ENCODE measurements at places on chromosomes 3 and 15. TPM values are rescaled to one million over a fixed set of nuclear protein-coding genes. Genes with fewer than 3 reads are reported as not detected.

Gene WDR93
- total RNA-seq, result 0.41 TPM

GRCh38 chr15:70190965-70191364 is 93.2 kb upstream of the TLE3 start:
- DNase-seq, result no peak

DNA sequence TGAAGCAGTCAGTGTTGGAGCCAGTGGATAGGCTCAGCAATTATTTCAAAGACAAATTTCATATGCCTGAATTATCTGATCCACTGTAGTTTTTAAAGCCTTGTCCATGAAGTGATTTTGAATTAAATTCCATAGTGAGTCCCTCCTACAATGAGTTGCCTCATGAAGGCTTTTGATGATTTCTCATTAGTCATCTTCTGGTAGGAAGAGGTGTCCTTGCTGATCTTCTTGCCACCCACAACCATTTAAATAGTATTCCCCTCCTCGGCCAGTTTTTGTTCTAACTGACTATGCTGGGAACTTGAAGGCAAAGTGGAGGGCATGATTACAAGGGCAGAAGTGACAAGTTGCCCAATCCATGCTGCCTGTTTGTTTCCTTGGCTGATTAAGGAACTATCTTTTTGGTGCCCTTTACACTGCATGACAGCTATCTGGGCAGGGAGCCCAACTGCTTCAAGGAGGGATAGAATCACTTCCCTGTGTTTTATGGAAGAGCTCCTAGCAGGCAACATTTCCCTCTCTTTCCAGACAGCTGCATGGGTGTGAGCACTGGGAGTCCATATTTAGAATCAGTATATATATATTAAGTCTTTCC is 617.5 kb downstream of the ZPLD1 start:
- no peak for DNase-seq

GRCh38 chr3:58621086-58621830 is 44.1 kb upstream of the FAM107A start:
- no peak for DNase-seq

- no peak for DNase-seq
Observed at GRCh38 chr15:74369084-74369745, 1.8 kb upstream of the CYP11A1 start.

DNA sequence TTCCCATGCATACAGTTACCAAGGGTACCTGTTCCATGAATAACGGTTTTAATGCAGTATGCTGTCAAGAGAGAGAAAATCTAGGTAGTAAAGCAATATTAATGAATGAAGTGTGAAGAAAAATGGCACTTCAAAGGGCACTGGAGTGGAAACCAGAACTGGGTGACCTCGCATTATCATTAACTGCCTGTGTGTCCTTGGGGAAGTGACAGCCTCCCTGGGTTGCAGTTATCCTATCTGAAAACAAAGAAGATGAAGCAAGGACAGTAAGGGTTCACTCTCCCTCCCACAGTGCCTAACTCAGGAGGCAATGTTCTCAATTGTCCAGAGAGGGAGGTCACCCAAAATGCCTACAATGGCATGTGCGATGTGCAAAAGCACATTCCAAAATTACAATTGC is 15.1 kb downstream of the MTHFS start:
- no peak for DNase-seq

DNA sequence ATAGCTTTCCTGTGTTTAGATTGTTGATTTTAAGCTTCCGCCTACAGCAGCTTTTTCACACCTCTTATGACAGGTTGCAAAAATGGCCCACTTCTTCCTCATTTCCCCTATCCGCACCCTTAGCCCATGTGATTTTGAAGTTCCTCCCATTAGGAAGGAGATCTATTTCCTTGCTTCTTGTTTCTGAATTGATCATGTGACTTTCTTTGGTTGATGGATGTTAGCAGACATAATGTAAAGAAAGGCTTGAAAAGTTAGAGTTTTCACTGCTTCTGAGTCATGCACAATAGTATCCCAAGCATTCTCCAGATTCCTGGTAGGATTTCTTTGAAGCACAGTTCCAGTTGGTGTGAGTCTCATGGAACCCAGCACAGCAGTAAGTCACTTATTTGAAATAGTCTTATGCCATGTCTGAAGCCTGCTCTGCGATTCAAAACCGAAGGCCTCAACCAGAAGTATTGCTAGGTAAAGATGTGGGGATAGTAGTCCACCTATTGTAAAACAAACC is 76.6 kb downstream of the EDEM1 start:
- no peak for DNase-seq

Data from frontal cortex (tissue), 4 donors.